Cardiac fibroblast (primary cell): ENCODE measurements at places on chromosomes 2 and 18.

GRCh38 chr2:160418398-160418765 is 75.2 kb downstream of the RBMS1 start:
- no peak for DNase-seq

DNA sequence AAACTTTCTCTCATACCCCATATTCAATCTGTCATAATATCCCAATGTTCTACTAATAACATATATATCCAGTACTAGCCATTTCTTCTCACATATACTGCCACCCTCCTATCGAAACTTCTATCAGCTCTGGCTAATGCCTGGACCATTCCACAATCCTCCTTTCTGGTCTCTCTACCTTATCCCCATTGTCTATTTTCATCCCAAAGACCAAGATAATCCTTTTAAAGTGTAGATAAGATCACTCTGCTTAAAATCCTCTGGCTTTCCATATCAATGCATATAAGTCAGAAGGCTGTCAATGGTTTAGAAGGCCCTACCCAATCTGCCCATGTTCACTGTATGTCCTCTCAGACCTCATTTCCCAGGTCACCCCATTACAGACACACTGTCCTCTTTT is 229.6 kb downstream of the ZEB2 start:
- DNase-seq = no peak

DNA sequence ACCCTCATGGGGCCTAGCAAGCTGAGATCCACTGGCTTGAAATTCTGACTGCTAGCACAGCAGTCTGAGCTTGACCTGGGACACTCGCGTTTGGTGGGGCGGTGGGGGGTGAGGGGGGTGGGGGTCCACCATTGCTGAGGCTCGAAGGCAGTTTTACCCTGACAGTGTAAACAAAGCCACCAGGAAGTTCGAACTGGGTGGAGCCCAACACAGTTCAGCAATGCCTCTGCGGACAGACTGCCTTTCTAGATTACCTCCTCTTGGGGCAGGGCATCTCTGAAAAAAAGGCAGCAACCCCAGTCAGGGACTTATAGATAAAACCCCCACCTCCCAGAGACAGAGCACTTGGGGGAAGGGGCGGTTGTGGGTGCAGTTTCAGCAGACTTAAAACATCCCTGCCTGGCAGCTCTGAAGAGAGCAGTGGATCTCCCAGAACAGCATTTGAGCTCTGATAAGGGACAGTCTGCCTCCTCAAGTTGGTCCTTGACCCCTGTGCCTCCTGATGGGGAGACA is 149.7 kb upstream of the TANK start:
- no peak for DNase-seq

DNA sequence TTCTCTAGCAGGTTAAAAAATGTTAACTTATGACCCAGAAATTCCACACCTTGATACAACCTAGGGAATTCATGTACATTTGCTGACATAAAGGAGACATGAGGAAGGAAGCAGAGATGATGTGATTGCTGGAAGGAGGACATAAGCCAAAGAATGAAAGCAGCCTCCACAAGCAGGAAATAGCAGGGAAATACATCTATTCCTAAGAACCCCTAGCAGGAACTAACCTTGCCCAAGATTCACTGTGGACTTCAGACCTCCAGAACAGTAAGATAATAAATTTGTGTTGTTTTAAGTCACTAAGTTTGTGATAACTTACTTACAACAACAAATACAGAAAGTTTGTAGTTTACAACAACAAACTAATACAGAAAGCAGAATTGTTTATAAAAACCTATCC is 4.6 kb upstream of the DSG4 start:
- no peak for DNase-seq

- DNase-seq = peak; percentile 67
Measured at GRCh38 chr2:152407204-152407721, 72.3 kb downstream of the FMNL2 start.

DNA sequence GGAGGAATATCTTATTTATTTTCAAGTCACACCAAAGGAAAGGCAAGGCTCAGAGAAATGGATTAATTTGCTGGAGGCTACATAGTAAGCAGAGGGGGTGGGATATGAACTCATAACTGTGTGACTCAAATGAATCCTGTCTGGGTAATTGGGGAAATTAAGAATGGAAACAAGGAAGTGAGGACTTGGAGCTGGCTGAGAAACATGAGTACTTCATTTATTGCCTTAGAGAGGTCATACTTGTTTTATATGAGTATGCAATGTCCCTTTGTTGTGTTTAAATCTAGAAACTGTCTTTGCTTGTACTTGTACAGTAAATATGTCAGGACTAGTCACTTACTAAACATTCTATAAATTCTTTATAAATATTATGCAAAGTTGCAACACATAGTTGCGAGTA is 2166.7 kb upstream of the PIK3C3 start:
- DNase-seq = no peak

DNA sequence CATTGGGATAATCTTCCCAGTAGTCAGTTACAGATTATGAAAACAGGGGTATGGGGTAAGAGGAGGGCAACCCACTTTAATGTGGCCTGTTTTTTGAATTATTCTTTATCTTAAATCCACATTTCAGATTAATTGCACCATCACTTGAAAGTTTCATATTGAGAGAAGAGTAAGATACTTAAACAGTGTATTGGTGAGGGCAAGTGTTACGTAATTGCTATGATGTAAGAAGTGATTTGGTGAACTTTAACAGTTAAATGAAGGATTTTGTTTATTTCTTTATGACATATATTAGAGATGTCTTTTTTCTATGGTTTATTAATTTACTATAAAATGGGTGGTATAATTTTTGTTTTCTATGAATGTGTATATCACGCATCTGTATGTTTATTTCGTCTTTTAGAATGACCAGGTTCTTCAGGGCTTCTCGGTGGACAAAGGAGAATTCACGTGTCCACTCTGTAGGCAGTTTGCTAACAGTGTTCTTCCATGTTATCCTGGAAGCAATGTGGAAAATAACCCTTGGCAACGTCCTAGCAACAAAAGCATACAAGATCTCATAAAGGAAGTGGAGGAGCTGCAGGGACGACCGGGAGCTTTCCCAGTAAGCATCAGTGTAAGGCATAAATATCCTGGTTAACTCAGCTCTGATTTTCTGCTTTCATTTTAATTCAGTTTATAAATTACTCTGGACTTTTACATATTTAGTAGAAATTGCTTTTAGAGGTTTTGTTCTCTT is 171.2 kb upstream of the MYO3B start:
- DNase-seq = peak; percentile 43
